GM23248 (cell line): ENCODE measurements at places on chromosomes 1 and 21. TPM values are rescaled to one million over a fixed set of nuclear protein-coding genes. Genes with fewer than 3 reads are reported as not detected.
A peak's percentile ranks its signal among the peaks of the same experiment; 100 is the strongest.

Gene EPHX1
- 16.6 and 17.0 TPM in 2 replicates for polyA plus RNA-seq

Gene RGS4
- polyA plus RNA-seq: 11.2 and 13.3 TPM in 2 replicates

Gene TPTE
- not detected in 2 replicates for polyA plus RNA-seq

Gene TRAPPC10
- 9.9 and 10.3 TPM in 2 replicates for polyA plus RNA-seq

Gene RIPK4
- 0.43 and 0.46 TPM in 2 replicates for polyA plus RNA-seq

Gene NPHS2
- polyA plus RNA-seq: not detected in 2 replicates

Gene CRB1
- polyA plus RNA-seq: not detected in 2 replicates

Gene AMY2A
- polyA plus RNA-seq: not detected in 2 replicates

Gene ZNF669
- polyA plus RNA-seq: 2.4 and 2.8 TPM in 2 replicates

Gene LHX8
- not detected in 2 replicates for polyA plus RNA-seq

DNA sequence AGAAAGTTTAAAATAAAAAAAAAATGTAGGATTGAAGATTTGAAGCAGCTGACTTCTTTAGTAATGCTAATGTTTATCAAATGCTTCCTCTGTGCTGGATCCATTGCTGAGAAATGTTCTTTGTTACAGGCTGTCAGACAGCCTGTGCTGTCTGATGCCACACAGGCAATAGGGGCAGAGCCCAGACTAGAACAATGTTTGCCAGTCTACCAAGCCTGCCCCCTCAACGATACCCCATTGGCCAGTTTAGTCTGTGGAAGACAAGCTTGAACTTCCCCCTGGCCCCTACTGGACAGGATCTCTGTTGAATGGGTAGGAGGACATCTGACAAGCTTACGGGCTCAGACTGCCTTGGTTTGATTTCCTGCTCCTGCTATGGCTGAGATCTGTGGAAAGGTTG is 79.4 kb downstream of the PAPPA2 start:
- no peak overlapping the region for H3K4me3 ChIP-seq
- H3K27ac ChIP-seq: no peak overlapping the region
- no peaks in the 10 kb centered on the region for H3K36me3 ChIP-seq
- DNase-seq: no peak
- H3K4me1 ChIP-seq: no peaks in the 10 kb centered on the region

DNA sequence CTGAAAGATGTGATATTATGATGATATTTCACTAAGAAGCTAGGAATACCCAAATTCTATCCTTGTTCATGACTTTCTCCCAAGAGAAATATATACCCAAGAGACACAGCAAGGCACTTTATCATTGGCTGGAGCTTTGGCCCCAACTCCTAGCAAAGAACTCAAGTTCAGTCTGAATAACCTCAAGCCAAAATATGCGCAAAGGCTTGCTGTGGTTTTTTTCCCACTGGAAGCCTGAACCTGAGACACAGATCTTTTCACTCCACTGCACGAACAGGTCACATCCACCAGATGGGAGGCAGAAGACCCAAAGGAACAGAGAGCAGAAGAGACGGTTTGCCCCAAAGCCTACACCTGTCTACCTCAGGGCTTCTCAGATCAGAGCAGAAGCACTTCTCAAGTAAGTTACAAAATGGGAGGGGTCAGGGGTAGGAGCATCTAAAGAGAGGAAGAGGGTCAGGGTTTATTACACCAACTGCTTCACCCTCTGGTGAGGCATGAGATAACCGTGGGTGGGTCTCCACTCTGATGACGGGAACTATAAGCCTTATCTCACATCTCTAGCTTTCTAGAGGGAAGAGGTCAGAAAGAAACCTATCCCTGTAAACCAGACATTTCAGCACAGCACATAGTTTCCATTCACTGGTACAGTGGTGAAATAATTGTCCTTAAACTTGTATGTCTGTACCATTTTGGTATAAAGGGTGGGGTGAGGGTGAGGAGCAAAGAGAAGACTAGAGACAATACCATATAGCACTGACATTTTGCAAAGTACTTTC is 17.1 kb upstream of the CDC42BPA start:
- no peak overlapping the region for H3K4me3 ChIP-seq
- no peak for DNase-seq
- no peaks in the 10 kb centered on the region for H3K4me1 ChIP-seq
- no peak overlapping the region for H3K27ac ChIP-seq

GRCh38 chr21:25097648-25098047 is 509.6 kb downstream of the MRPL39 start:
- H3K4me3 ChIP-seq: no peak overlapping the region
- H3K27me3 ChIP-seq: no peaks in the 10 kb centered on the region
- DNase-seq: no peak
- H3K27ac ChIP-seq: no peak overlapping the region
- no peaks in the 10 kb centered on the region for H3K4me1 ChIP-seq

- no peaks in the 10 kb centered on the region for H3K27me3 ChIP-seq
- peak overlapping the region; percentile 8; the same call in 1 of the 2 replicates for H3K27ac ChIP-seq
- no peak for DNase-seq
- no peaks in the 10 kb centered on the region for H3K36me3 ChIP-seq
- peak overlapping the region; percentile 93 for H3K4me3 ChIP-seq
Measured at GRCh38 chr1:94244816-94245215, 7.4 kb upstream of the ARHGAP29 start.

- no peaks in the 10 kb centered on the region for H3K4me1 ChIP-seq
- H3K27me3 ChIP-seq: no peaks in the 10 kb centered on the region
- no peak for DNase-seq
Measured at GRCh38 chr1:43573066-43573800, 42.5 kb downstream of the PTPRF start.

- peak; percentile 95 for DNase-seq
- H3K4me1 ChIP-seq: peaks cover 48% of the 10 kb centered on the region
- peak overlapping the region; percentile 99 for H3K27ac ChIP-seq
- no peaks in the 10 kb centered on the region for H3K36me3 ChIP-seq
Measured at GRCh38 chr1:109617291-109617801, 2.1 kb downstream of the GNAT2 start.

GRCh38 chr1:81799939-81800694 is 617 bp upstream of the ADGRL2 start:
- peak overlapping the region; percentile 83 for H3K4me3 ChIP-seq
- peak overlapping the region; percentile 71 for H3K27ac ChIP-seq

- no peaks in the 10 kb centered on the region for H3K27me3 ChIP-seq
- H3K4me3 ChIP-seq: no peak overlapping the region
- no peaks in the 10 kb centered on the region for H3K4me1 ChIP-seq
- H3K27ac ChIP-seq: no peak overlapping the region
- H3K36me3 ChIP-seq: no peaks in the 10 kb centered on the region
Measured at GRCh38 chr1:38926091-38926490, 15.5 kb downstream of the RHBDL2 start.

DNA sequence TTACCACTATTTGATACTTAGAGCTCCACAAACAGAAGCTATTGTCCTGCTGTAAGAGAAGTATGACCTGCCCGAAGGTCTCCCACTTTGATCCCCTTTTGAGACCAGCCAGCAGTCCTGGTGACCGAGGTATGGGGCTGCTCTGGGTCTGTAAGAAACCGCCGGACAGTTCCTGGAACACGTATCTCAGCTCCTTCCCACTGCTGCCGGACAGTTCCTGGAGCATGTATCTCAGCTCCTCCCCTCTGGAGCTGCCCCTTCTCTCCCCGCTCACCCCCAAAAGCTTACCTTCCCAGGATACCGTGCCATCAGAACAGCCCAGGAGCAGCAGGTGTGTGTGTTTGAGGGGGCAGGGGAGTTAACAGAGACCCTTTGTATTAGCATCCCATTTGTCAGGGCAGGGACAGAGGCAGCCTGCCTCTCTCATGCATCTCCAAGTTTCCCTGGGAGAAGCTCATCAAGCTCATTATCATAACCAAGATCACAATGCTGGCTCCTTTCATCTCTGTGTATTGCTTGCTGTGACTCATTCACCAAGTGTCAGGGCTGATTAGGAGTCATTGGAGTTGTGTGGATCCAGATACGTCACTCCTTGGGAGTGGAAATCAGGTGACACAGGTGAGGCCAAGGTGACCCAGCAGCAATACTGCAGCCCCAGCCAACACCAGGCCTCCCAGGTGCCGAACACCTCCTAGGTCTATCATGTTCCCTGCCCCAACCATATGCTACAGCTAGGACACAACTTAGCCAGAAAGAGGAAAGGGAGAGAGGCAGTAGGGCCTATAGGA is 25.3 kb downstream of the OPTC start:
- peak; percentile 17 for DNase-seq
- H3K4me1 ChIP-seq: peaks cover 30% of the 10 kb centered on the region
- no peak overlapping the region for H3K4me3 ChIP-seq
- H3K27me3 ChIP-seq: no peaks in the 10 kb centered on the region
- H3K27ac ChIP-seq: no peak overlapping the region

DNA sequence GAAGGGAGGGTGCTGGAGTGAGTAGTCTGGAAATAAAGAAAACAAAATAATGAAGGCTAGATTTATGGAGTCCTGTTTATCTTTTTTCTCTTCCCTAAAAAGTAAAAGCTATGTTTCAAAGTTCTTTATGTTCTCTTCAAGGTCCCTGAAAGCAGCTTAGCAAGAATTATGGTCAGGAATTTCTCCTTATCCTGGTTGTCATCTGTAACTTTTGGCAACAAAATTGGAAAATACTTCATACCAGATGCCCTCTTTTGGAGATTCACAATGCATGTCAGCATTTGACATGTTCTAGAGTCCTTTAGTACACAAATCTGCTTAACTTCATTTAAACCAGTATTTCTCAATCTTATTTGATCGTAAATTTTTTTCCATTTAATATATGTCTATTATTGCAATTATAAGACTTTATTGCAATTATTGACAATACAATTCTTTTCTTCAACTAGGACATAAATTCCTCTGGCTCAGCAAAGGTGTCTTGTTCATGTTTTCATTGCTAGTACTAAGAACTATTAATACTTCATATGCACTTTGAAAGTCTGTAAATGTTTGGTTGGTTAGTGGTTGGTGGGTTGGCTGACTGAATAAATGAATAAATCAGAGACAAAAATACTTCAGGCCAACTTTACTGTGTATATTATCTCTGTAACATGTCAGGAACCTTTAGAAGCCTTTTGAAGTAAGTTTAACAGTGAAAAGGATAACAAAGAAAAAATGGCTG is 101.5 kb downstream of the ATP1B1 start:
- H3K27ac ChIP-seq: no peak overlapping the region
- no peaks in the 10 kb centered on the region for H3K4me1 ChIP-seq
- DNase-seq: peak; percentile 28
- H3K4me3 ChIP-seq: no peak overlapping the region
- H3K27me3 ChIP-seq: no peaks in the 10 kb centered on the region
